Esophagus squamous epithelium (tissue), 5 donors: ENCODE measurements at places on chromosomes 6 and 20. TPM values are rescaled to one million over a fixed set of nuclear protein-coding genes. Genes with fewer than 3 reads are reported as not detected.

SLC35B3 gene
- total RNA-seq = 13.9 TPM

RAET1G gene
- total RNA-seq = 9.0 TPM

WFDC2 gene
- not detected for total RNA-seq

PCK1 gene
- 0.62 TPM for total RNA-seq

ATAT1 gene
- 5.0 TPM for total RNA-seq

TRAPPC3L gene
- not detected for total RNA-seq

ESR1 gene
- total RNA-seq = 0.95 TPM
